ENCODE measurements at places on chromosomes 16 and 17.

DNA sequence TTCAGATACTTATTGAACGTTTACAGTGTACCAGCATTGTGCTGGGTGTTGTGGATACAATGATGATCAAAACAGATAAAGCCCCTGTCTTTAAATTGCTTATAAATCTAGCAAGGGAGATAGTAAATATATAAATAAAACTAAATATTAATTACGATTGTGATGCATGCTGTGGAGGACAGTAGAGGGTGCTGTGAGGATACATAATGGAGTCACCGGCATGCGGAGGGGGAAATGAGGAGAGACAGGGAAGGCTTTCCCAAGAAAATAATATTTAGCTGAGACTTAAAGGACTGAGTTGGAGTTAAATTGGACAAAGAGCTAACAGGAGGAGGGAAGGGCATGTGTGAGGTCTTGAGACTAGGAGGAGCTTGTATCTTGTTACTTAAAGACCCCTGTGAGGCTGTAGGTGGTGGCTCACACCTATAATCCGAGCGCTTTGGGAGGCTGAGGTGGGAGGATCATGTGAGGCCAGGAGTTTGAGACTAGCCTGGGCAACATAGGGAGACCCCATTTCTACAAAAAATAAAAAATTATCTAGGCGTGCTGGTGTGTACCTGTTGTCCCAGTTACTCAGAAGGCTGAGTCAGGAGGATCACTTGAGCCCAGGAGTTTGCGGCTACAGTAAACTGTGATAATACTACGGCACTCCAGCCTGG is 2.4 kb downstream of the DHRS7B start:
- DNase-seq = peak; percentile 84

DNA sequence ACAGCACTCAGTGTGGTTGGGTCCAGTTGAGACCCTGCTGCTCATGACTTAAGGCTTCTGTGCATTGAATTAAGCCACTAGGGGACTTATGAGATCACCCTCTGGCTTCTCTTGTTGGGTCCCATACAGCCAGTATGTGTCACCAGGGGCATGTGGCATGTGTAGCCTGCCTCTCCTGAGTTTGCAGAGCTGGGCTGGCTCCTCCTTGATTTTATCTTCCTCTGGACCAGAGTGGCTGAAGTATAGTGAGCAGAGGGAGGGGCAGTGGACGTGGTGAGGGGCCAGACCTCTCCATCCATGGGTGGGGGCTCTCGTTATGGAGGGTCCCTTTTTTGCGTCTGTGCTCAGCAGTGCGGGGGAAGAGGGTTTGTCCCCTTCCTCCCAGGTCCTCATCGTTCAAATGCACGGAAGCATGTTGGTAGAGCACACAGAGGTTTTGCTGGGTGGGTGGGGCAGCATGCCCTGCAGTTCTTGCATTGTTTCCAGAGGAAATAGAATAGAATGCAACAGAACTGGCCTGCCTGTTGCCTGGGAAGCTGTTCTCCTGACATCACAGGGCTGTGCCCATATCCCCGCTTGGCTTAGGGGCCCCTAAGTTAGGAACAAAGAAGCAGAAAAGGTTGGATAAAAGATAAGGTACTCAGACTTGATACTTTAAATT is 77.4 kb downstream of the SPECC1 start:
- peak; percentile 7 for DNase-seq

DNA sequence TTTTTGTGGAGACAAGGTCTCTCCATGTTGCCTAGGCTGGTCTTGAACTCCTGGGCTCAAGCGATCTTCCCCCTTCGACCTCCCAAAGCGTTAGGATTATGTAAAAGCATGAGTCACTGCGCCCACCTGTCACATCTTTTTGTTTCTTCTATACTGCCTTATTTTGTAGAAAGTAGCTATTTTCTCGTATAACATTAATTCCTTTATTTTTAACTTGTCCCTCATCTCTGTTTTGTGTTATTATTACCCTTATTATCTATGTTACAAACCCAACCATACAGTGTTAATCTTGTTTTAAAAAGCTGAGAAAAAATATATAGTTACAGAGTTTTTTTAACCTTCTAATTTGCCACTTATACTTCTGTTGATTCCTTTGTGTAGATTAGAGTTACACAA is 1.4 kb upstream of the TXNDC11 start:
- DNase-seq = no peak

DNA sequence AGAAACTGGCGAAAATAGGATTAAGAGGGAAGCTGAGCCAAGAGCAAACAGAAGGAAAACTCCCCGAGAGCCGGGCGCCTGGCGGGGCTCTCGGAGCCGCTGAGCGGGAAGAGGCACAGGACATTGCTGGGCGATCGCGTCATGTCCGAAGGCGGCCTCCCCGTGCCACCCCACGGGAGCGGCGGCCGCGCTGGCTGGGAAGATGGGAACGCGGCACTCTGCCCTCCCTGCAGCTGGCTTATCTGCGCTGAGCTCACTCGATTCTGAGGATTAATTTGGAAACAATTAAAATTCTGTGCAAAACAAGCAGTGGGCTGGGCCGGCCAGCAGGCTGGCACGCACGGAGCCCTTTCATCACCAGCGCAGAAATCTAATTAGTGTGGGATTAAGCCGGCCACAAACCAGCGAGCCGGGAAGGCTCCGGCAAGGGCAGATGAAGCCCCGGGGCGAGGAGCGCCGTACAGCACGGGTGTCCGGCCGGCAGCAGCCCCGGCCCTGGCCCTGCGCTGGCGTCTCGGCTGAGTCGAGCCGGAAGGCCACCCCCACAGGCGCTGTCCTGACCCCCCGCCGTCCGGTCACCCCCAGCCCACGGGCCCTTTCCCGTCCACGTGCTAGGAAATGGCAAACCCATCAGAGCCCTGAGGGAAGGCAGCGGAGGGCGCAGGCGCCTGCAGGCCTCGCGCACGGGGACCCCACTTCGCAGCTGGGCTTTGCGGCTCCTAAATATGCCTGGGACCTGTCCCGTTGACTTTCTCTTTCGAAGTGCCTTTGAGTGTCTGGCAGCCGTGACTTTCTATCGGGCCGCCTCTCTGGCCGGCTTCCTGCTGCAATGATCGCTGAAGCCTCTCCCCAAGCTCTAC is 37.9 kb downstream of the SOX8 start:
- DNase-seq = peak; percentile 34

- DNase-seq = no peak
These were observed 15.1 kb downstream of the SLX4 start for GRCh38 chr16:3596101-3596861.

DNA sequence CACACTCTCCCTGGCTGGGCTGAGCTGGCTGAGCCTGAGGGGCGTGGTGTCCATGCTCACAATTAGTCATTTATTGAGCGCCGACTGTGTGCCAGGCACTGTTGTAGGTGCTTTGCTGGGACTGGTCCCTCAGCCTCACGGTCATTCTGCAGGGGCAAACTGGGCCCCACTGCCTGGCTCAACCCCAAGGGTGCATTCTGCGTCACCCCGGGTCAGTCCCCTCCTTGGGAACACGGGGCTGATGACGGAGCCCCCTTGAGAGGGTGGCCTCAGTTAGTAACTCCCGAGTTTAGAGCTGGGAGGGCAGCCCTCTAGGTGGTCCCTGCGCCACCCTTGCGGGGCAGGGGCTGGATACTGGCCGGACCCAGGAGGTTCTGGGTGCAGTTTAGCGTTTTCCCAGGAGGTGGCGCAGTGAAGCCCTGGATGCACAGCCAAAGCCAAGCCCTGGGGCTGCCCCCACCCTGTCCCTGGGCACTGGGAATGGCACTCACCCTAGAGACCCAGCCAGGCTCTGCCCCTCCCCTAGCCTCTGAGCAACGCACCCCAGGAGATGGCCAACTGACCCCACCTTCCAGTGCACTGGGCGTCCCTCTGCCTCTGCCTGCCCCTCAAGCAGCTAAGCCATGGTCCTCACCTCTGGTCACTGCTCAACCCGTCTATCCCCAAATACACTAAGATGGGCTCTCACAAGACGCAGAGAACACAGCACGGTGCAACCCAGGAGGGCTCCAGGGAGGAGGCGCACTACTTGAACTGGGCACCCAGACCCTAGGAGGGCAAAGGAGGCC is 243.2 kb upstream of the GSE1 start:
- peak; percentile 56 for DNase-seq

DNA sequence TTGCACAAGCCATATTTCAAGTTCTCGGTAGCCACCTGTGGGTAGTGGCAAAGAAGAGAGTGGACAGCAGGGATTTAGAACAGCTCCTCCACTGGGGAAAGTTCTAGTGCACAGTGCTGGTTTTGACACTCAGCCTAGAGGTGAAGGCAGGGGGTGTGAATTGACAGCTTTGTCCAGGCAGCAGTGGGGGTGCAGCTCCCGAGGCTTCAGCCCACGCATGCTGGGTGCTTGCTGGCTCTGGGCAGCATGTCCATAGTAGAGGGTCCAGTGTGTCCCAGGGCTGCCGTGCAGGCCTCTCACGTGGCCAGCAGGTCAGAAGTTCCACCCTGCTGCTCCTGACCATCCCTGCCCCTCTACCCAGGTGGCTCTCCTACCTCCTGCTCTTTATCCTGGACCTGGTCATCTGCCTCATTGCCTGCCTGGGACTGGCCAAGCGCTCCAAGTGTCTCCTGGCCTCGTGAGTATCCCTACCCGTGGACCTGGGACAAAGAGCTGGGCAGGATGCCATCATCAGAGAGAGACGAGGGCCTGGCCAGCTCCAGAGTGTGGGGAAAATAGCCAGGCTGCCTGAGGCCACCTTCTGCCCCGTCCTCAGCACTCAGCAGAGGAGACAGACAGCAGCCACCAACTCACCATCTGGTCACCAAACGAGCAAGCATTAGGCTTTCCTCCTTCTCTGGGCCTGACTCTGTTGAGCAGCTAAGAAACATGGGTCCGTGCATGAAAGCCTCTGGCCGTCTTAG is 29.8 kb downstream of the TTYH2 start:
- DNase-seq = no peak

DNA sequence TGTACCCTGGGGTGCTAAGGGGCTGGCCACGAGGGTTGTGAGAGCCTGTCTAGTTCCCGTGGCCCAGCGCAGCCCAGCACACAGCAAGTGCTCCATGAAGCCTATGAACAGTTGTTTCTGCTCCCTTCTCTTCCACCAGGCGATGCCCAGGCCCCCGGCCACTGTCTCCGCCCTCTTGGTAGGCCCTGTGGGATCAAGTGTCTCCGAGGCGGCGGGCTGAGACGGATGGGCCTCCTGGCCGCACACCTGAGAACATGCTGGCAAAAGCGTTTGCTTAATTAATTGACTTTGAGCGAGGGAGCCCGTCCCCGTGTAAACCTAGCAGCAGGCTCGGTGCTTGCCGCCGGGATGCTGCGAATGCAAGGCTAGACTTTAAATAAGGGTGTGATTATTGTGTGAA is 129.7 kb upstream of the GSE1 start:
- DNase-seq = no peak

DNA sequence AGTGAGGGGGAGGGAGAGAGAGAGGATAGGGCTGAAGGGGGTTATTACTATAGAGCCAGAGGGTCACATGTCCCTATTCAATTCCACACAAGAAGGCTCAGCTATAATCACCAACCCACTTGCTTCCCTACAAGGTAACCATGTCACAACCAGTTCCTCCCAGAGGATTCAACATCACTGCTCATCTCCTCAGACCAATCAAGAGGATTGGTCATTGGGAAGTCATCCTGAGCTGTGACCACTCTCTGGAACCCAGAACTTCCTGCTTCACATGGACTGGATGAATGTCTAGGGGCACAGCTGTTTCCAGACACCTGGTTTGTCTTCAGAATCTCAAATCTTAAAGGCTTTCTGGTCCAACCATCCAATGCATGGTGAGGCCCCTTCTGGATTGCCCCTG is 154.9 kb upstream of the SDK2 start:
- DNase-seq = no peak

DNA sequence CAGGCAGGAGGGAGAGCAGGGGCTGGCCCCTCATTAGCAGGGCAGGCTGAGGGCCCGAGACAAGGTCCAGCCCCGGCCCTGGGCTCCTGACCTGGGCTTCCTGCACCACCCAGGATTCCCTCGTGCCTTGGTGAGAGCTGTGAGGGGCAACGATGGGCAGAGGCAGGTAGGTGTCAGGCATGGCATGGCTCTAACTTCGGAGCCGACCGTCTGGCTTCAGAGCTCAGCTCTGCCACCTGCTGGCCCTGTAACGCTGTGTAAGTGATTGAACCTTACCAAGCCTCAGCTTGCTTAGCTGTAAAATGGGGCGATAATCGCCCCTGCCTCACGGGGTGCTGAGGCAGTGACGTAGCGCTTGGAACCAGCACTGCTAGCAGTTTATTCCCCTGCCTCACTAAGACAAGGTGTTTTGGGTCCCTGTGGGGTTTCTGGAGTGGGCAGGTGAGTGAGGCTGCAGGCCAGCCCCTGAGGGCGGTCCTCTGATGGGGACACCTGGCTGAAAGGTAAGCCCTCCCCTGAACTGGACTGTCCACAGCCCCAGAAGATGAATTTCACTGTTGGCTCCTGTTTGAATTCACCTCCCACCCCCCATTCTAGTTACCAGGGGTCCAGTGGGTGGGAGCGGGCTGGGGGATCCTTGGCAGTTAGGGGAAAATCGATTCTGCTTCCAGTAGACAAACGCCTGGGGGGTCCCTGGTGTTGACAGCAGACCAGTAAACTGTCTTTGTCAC is 184.8 kb upstream of the GSE1 start:
- peak; percentile 58 for DNase-seq

- DNase-seq = peak; percentile 38
These were observed 23.6 kb downstream of the ZNF469 start for GRCh38 chr16:88406096-88407041.

- DNase-seq = no peak
These were observed 25.8 kb downstream of the ZNRF1 start for GRCh38 chr16:75024594-75024993.

DNA sequence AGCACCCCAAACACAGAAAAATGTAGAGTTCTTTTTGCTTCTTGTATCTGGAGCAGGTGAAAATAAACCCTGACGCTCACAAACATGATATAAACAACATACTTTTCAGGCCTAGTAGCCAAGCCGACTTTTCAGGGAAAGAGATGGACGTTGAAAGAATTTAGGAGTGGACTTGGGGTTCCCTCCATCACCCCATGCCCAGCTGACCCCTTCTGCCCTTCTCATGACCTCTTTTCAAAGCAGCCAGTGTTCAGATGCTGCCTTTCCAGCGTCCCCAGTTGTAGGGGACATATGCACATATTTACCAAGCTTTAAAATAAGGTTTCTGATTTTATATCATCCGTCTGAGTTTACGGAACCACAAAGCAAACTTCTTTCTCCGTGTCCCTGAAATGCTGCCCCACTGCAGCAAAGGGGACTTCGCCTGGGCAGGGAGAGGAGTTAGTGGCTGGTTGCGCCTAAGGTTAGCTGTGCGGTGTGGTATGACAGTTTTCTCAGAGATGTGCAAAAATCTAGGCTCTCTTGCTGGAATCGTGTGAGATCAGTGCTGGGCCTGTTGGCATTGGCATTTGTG is 235.5 kb downstream of the MRTFB start:
- DNase-seq = no peak

DNA sequence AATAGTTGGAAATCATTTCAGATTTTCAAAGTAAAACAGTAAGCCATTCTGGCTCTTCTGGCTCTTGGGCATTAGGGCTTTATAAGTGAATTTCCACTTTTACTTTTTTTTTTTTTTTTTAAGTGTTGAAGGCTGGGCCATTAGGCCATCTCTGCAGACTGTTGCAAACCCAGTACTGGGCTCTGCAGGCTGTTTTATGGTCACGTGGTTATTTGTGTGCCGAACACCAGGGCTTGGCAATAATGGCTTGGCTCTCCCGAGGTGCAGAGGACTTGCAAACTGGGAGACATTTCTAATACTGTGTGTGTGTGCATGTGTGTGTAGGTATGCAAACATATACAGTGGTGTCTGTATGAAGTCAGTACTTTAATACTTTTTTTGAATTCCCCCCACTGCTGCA is 194.9 kb upstream of the CDH5 start:
- no peak for DNase-seq
